Lower leg skin (tissue), 4 donors: ENCODE measurements at places on chromosomes 3 and 15. TPM values are rescaled to one million over a fixed set of nuclear protein-coding genes. Genes with fewer than 3 reads are reported as not detected.

Gene TAGLN3
- not detected for total RNA-seq

Gene CCK
- 0.91 TPM for total RNA-seq

Gene COLQ
- total RNA-seq: 0.10 TPM

Gene BSN
- 0.04 TPM for total RNA-seq

Gene PIGZ
- total RNA-seq: 2.3 TPM

Gene GOLGA6L2
- total RNA-seq: not detected

Gene UROC1
- total RNA-seq: not detected

Gene TMEM266
- 2.7 TPM for total RNA-seq

Gene THUMPD3
- 19.8 TPM for total RNA-seq

Gene PAQR5
- total RNA-seq: 4.2 TPM

Gene CCNB2
- 7.6 TPM for total RNA-seq

Gene TNFAIP8L3
- 13.6 TPM for total RNA-seq

Gene CDCP1
- 70.1 TPM for total RNA-seq

Gene FBXL22
- total RNA-seq: not detected

Gene SLC22A14
- total RNA-seq: 0.45 TPM

Gene NAALADL2
- total RNA-seq: 8.1 TPM

Gene CHRFAM7A
- total RNA-seq: 0.11 TPM

Gene SUCNR1
- total RNA-seq: 1.5 TPM

Gene ADCY5
- total RNA-seq: 1.3 TPM

Gene CCR1
- total RNA-seq: 1.3 TPM

Gene GBE1
- 21.7 TPM for total RNA-seq

Gene PDIA5
- 5.3 TPM for total RNA-seq

Gene ENTPD3
- 6.2 TPM for total RNA-seq

Gene TGM5
- 121 TPM for total RNA-seq

Gene CA12
- total RNA-seq: 144 TPM

Gene MB21D2
- 9.0 TPM for total RNA-seq

Gene CCDC191
- 5.0 TPM for total RNA-seq

Gene CHRNA5
- total RNA-seq: 0.78 TPM

Gene WDR93
- total RNA-seq: 0.26 TPM

Gene CIDEC
- 6.0 TPM for total RNA-seq

Gene HDC
- total RNA-seq: 0.10 TPM

Gene GHSR
- total RNA-seq: not detected

Gene KCNAB1
- total RNA-seq: 1.6 TPM

Gene RASL12
- 6.7 TPM for total RNA-seq

Gene GRIP2
- 0.89 TPM for total RNA-seq

Gene XCR1
- total RNA-seq: 0.38 TPM

Gene CCDC33
- not detected for total RNA-seq

Gene IREB2
- total RNA-seq: 43.5 TPM

Gene MST1R
- 29.7 TPM for total RNA-seq

Gene SERINC4
- not detected for total RNA-seq

Gene IQCB1
- total RNA-seq: 19.6 TPM

Gene CLDN18
- total RNA-seq: not detected

Gene DPPA2
- total RNA-seq: not detected

Gene TRH
- not detected for total RNA-seq

Gene ROBO2
- total RNA-seq: 1.9 TPM

Gene STOML1
- 23.6 TPM for total RNA-seq

Gene ARNT2
- 8.7 TPM for total RNA-seq

Gene TCAIM
- total RNA-seq: 16.6 TPM

Gene MYZAP
- 7.7 TPM for total RNA-seq

Gene SERPINI2
- not detected for total RNA-seq

Gene CLEC3B
- 25.1 TPM for total RNA-seq

Gene ATP10A
- total RNA-seq: 3.9 TPM

Gene THBS1
- 84.7 TPM for total RNA-seq

Gene MNS1
- total RNA-seq: 0.78 TPM

Gene CTXND1
- 0.56 TPM for total RNA-seq
